ENCODE measurements at places on chromosomes 7 and 10.

- DNase-seq: no peak
These were observed 521.2 kb upstream of the TEX47 start for GRCh38 chr7:89316584-89317251.

DNA sequence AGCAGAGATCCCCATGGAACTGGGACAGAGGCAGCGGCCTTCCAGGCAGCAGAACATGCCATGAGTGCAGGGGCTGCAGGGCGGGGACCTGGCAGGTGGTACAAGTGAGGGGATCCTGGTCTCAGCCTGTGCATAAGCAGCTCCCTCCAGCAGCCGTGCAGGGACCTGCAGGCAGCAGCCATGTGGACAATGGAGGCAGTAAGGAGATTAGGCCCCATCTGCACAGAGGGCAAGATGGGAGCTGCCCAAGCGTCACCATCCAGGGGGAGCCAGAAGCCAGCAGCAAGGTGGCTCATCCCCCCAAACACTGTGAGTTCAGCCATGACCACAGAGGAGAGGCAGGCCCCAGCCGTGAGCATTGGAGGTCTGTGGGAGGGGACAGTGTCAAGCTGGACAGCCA is 3.1 kb downstream of the DDC start:
- no peak for DNase-seq

GRCh38 chr10:60849217-60849616 is 70.9 kb downstream of the CDK1 start:
- DNase-seq: no peak

DNA sequence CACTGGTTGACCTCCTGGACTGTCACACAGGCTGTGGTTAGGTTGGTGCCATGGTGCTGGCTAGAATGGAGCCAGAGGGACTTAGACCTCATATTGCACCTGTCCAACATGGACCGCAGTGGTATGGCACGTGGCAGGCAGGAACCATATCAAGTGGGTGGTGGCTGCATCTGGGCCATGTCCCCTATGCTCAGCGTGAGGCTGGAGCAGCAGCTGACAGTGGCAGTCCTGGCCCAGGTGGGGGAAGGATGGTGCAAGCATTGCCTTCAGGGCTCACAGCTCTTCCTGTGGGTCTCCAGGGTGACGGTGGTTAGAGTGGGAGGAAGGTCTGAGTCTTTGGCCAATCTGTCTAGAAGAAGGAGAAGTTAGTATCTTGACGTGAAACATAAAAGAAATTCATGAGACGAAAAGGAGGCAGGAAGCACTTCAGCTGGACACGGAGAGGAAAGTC is 54.5 kb upstream of the PFKFB3 start:
- DNase-seq: no peak

DNA sequence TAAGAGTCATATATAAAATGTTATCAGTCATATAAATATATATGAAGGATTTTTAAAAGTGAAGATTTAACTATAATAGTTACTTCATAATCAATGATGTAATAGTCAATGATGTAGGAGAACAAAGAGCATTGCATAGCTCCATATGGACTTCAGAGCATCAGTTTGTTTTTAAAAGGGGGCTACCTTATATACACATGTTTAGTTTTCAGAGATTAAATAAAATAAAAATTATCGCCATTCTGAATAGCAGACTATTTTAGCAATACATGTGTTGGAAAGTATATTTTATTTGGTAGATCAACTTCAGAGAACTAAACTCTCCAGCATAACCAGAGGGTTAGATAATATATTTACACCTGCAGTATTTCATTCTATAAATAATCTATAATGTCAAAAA is 29.1 kb upstream of the EPC1 start:
- DNase-seq: no peak

- DNase-seq: no peak
These were observed 224.8 kb downstream of the FGFR2 start for GRCh38 chr10:121373411-121373810.

- DNase-seq: no peak
These were observed 11.0 kb downstream of the SUN1 start for GRCh38 chr7:843230-843629.

DNA sequence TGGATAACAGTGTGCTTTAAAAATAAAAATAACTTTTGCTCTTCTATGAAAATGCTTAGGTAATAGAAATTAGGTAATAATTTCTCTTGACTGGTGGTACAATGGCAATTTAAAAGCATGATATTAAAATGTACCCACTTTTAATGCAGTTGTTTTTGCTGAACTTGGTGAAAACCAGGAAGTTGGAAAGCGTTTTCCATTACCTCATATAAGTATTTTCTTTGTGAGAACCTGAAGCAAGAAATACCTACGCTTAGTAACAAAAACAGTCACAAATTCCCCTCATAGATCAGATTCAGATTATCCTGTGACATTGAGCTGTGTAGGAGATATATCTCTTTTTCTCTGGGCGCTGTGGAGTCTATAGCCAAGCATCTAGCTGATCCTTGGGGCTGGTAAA is 689.0 kb upstream of the FZD8 start:
- DNase-seq: no peak

DNA sequence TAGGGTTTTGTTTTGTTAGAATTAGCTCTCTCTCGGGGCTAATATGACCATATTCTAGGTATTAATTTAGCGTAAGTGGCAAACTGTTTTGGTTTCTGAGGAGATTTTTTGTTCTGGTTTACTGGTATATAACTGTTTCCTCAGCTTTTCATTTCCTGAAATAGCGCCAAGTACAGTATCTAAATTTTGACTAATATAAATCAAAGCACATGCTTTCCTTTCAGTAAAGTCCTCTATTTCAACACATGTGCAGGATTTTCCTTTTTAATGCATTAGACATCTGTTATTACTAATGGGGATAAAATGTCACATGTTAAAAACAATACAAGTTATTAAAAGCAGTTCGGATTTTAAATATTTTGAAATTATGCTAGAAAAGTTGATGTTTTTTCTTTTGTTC is 11.3 kb downstream of the FERD3L start:
- DNase-seq: no peak

GRCh38 chr10:18303851-18304801 is 163.9 kb downstream of the CACNB2 start:
- DNase-seq: no peak

DNA sequence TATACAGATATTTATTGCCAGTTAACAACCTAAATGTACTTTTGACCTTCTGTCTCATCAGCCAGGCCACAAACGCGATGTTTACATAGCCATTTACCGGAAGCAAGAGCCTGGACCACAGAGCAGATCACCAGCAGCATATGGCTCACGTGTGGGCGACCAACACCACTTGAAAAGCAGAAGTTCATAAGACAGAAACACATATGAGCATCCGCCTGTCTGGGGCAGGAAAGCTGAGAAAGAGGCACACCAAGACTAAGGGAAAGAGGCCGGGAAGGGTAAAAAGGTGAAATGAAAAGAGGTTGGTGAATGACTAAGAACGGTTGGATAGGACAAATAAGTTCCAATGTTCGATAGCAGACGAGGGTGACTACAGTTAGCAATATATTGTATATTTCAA is 1.3 kb downstream of the ABCB1 start:
- no peak for DNase-seq

DNA sequence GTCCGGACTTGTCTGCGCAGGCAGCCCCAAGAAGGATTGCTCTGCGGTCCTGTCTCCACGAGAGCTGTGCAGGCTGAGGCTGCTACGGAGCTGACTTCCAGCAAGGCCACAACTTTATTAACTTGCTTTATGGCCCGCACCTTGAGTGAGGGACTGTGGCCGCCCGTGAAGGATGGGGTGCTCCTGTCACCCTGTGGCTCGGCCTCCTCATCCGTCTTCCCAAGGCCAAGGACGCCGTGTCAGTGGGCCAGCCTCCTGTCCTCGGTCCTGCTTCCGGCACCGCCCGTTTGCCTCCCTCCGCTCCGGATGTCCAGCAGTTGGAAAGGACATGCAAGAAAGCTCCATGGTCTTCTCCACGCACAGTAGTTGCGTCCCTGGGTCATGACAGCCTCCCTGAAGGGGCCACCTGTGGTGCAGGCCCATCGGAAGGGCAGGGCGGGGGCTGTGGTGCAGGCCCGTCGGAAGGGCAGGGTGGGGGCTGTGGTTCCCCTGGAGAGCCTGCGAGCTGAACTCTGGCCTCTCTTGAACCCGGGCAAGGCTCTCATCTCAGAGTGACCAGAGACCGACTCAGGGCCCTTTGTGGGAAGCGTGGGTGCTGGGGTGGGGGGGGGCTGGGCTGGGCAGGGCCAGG is 87.1 kb downstream of the NKX6-2 start:
- DNase-seq: peak; percentile 72

- DNase-seq: no peak
These were observed 58.9 kb downstream of the ALOX5 start for GRCh38 chr10:45432700-45433472.

GRCh38 chr7:31775556-31775955 is 88.5 kb downstream of the PPP1R17 start:
- no peak for DNase-seq

- no peak for DNase-seq
These were observed 86.0 kb downstream of the WDFY4 start for GRCh38 chr10:48770561-48771089.

DNA sequence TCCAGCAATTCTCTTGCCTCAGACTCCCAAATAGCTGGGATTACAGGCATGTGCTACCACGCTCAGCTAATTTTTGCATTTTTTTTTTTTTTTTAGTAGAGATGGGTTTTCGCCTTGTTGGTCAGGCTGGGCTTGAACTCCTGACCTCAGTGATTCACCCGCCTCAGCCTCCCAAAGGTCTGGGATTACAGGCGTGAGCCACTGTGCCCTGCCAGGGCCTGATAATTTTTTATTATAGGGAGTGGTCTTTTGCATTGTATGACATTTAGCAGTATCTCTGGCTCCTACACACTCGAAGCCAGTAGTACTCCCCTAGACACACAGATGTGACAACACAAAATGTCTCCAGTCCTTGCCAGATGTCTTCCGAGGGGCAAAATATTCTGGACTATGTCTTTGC is 124.0 kb downstream of the DKK1 start:
- no peak for DNase-seq

GRCh38 chr10:72173262-72173618 is 42.6 kb upstream of the ANAPC16 start:
- DNase-seq: no peak

DNA sequence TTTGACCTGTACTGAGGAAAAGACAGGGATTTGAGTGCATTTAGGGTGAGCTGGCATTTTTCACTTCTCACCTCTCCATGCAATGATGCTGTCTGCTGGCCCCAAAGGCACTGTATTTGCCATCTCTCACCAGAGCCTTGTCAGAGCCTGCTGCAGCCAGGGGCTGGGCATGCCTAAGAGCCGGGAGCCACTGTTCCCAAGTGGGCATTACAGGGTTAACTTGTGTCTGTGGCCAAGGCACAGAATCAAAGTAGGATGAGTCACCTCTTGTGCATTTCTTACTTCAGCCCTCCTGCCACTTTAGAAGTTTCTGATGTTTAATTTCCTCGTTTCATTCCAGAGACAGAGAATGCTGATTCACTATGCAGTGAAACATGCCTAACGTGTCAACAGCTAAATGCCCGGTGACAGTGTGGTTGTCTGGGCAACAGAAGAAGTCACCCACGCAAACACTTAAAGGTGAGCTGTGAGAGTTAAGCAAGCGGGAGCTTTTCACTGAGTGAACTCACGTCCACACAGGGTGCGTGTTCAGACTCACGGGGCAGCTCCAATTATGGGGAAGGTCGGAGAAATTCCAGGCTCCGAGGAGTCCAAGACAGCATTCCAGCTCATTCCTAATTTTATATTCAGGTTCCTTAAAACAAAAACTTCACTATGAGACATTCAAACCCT is 57.1 kb upstream of the IGFBP3 start:
- DNase-seq: peak; percentile 72

GRCh38 chr7:71484380-71484779 is 352.4 kb downstream of the GALNT17 start:
- no peak for DNase-seq

GRCh38 chr7:112981966-112982365 is 104.7 kb downstream of the GPR85 start:
- no peak for DNase-seq

GRCh38 chr7:104973227-104973626 is 40.8 kb upstream of the KMT2E start:
- DNase-seq: no peak

DNA sequence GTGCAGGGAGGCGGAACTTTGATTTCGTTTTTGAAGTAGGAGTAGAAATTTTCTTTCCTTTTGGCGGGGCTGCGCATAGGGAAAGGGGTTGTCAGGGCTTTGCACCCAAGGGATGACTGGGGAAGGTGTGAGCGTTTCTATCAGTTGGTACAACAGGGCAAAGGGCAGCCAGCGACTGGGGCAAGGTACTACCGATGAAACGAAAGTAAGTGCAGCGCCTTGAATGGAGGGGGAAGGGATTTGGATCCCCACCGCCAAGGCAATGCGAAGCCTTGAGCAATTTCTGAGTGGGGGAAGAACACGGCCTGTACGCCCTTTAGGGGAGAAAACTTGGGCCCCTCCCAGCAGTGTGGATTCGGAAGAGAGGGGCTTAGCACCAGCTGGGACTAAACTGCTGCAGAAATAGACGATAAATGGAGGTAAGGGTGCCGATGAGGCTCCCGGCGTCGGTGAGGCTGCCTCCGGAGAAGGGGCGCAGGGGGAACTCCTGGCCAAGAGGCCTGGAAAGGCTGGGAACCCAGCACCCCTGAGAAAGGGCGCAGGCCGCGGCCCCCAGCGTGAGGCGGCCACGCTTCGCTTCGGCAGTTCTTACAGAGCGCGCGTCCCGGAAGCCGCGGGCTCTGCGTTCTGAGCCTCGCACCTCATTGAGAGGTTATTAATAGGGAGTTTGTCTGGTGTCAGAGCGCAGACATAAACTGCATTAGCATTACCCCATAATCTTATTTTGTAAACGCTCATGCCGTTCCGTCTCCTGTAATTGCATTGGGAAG is 10.0 kb upstream of the TLX1 start:
- DNase-seq: peak; percentile 68

- no peak for DNase-seq
These were observed 167.8 kb downstream of the AHR start for GRCh38 chr7:17466216-17466615.

DNA sequence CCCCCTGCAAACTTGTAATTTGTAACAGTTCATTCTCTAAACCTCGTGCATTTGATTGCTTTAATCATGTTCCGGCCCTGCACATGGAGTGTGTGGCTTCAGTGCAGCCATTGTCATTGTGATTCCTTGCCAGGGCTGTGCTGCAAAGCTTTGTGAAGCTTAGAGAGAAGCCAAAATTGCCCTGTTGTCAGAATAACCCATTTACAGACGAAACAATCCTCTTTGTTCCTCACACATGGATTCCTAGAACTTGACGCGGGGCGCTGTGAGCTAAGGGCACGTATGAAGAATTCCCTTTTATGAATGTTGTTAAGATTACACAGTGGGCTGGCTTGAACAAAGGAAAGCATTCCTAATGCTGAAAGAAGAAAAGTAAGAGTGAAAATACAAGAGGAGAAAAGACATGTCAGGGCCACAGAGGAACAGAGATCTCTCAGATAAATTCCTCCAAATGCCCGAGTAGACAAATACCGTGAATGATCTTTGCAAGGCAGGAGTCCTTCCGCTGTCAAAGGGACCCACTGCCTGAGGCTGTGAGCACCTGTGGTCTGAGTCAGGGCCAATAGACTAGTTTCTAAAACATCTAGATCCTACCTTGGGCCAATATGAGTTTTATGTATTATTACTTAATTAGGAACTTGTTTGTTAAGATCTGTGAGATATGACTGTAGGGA is 205.4 kb upstream of the C7orf33 start:
- no peak for DNase-seq

GRCh38 chr7:85160223-85160622 is 26.6 kb downstream of the SEMA3D start:
- no peak for DNase-seq

All from aorta (tissue), 5 donors.